ENCODE measurements at places on chromosomes 6 and 20.

- peak; percentile 62 for DNase-seq
Observed at GRCh38 chr6:109304284-109305015, 77.8 kb downstream of the CD164 start.

DNA sequence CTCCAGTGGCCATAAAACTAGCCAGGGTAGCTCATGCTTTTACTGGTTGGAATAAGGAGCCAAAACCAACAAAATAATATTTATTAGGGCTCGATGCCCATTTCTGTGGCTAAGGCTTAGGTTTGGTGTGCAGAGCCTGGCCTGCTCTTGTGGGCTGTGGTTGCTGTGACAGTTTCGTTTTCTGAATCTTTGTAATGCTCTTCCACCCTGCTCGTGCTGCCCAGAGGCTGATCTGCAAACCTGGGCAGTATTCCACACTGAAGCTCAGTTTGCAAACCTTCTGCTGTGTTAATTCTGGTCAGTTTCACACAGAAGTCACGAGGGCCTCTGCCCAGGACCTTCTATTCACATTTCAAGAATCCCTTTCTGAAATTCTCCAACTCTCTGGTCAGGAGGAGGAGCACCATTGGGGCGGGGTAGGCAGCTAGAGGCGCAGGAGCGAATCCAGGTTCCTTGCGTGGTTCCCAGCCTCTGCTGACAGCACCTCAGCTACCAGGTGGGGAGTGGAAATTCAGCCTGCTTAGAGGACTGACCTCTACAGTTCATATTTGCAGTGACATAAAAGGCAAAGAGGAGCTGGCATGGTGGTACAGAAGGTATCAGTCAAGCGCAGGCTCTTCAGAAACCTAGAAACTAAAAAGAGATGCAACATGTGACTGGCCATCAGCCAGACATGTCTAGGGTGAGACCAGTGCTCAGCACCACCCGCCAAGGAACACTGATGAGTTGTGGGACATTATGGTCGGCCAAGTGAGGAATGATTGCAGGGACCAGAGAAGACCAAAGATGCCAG lies 14.3 kb upstream of the C20orf144 start:
- no peak for DNase-seq

GRCh38 chr20:37406010-37406998 lies 60.4 kb downstream of the SRC start:
- no peak for DNase-seq

DNA sequence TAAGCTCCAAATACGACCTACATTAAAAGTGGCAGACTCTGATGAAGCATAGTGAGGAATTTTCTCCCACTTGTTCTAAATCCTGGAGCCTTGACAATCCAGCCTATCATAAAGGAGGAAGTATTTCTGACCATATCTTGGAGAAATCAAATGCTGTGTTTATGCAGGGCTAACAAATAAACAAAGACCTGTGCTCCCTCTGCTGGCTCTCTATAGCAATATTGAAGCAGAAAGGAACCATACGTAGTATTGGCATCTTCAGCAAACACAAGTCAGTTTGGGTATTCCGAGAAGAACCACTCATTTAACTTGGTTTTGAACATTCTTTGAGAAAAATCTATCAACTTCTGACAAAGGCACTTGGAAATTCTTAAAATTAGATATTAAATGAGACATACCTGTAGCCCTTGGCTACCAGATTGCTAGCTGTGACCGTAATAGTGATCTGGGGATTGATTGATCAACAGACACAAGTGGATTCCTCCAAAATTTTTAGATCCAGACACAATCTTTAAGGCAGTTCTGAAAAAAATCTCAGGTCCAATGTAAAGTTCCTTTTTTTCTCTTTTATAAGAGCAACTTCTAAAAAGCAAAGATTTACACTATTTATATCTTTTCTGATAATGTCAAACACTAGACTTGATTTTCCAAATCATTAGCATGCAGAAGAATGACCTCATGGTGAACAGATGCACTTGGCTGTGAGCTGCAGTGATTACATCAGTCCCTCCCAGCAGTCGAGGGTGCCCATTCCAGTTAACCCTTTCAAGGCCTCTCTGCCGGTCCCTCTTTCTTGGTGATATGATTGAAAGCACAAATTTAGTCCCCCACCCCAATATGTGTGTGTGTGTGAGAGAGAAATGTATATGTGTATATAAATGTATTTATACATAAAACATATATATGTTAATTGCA lies 40.2 kb downstream of the INSM1 start:
- peak; percentile 58 for DNase-seq

GRCh38 chr20:418858-419365 lies 10.8 kb downstream of the RBCK1 start:
- no peak for DNase-seq

DNA sequence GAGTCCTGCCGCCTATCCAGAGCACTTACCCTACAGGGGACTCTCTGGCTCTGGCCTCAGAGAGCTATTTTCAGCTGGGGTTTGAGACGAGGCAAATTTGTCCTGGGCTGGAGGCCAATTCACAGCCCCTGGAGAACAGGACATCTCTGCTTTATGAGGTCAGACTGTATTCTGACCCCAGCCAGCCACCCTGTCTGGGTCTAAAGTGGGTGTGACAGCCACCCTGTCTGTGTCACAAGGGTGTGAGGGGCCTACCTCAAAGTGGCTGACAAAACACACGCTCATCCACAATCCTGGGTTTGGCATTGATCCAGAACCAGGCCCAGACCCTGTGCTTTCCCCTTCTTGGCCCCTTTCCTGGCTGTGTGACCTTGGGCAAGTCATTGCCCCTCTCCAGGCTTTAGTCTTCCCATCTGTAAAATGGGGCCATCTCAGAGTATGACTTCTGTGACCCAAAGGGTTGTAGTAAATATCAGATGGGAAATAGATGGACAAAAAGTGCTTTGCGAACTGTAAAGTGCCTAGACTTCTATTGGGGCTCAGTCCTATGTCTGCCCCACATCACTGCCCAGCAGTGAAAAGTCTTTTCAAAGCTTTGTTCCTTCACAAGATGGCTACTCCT lies 44.1 kb upstream of the TGM2 start:
- no peak for DNase-seq

GRCh38 chr6:116682334-116682712 lies 1.3 kb downstream of the KPNA5 start:
- peak; percentile 8 for DNase-seq

DNA sequence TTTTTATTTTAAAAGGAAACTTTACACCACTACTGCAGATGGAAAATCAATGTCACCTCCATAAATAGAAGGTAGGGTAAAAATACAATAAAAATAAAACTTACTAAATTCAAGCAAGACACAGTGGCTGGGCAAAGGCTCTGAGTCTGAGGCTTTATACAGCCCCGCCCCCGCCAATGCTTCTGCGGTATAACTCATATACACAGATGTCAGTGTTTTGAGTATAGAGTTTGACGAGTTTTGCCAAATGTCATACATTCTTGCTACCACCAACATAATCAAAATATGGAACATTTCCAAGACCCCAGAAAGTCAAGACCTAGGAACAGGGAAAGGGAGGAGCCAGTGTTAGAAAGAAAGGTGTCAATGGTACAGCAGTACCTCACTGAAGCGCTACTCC lies 12.8 kb downstream of the NFATC2 start:
- no peak for DNase-seq

- DNase-seq: no peak
Observed at GRCh38 chr20:49668181-49668877, 45.3 kb downstream of the B4GALT5 start.

DNA sequence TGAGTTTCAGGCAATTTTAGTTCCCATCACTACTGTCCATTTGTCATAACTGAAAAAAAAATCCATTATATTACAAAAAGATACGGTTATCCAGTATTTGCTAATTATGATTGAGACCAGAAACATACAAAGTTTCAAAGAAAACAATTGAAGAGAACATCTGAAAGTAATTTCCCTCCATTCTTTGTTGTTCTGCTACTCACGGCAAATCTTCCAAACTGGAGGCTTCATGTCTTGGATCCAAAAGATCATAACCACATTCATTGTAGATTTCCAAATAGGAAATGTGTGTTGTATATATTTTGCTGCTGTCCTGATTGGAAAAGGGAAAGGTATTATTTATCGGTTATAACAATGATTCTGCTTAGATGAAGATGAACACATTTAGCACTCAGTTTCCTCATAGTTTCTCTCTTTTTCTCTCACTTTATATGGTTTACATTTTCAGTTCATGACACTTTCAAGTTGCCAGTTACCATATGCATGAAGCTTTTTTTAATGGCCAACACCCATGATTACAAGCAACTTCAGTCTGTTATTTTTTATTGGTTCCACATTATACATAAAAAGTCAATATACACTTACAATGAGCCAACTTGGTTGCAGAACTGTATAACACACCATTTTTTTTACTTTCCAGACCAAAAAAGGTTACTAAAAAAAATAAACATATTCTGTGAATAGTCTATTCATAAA lies 90.4 kb downstream of the KIF6 start:
- DNase-seq: no peak

- peak; percentile 7 for DNase-seq
Observed at GRCh38 chr20:60921022-60921622, 330.9 kb upstream of the CDH4 start.

- DNase-seq: no peak
Observed at GRCh38 chr6:120302041-120302440, 952.5 kb upstream of the MAN1A1 start.

GRCh38 chr6:31170600-31170881 lies at the start of gene POU5F1:
Gene POU5F1 (minus strand): TSS chr6:31170682. CDS start chr6:31170620, 62 bp downstream.
- peak; percentile 68 for DNase-seq

DNA sequence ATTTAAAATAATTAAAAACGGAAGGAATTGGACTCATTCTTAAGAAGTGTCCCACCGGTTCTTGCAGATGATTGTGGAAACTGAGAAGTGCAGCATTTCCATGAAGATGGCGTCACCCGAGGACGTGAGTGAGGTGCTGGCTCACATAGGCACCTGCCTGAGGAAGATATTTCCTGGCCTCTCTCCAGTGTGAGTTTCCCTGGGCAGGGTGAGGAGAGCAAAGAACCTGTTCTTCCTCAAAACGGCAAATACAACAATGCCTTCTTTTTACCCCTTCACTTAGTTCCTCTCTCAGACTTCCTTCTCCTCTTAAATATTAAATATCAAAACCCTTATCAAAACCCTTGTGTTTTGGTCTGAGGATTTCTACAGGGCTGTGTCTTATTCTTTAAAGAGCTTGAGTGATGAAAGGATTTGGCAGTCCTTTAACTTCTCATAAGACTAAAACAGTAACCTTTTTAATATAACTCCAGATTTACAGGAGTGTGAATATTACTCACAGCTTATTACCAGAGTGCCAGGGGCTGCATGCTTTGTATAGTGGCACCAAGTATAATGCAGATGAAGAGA lies 156.3 kb downstream of the CARMIL1 start:
- DNase-seq: no peak

GRCh38 chr6:18412644-18413043 lies 25.5 kb downstream of the RNF144B start:
- DNase-seq: no peak

DNA sequence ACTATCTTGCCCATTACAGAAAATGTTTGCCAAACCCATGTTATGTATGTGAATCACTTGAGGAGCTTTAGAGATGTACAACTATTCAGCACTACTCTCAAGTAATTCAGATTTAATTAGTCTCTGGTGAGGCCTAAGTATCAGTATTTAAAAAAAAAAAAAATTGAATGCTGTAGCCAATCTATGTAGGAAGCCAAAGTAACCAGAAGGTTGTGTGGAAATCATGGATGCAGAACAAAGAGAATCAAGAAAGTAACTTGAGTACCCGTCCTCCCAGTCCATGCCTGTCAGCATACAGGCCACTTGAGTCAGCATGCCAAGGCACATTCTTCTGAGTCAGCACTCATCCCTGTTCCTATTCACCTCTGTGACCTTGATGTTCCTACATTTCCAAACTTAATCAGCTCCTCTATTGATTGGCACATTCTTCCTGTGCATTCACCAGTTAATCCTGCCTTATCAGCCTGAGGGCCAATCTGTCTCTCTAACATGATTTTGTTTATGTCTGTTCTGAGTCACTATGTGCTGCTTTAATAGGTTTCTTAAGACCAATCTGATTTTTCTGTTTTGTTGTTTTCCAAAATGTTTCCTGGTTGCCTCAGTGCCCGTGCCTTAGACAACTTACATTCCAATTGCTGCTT lies 165.6 kb downstream of the KCNQ5 start:
- DNase-seq: peak; percentile 84

- no peak for DNase-seq
Observed at GRCh38 chr6:111681860-111682259, 76.2 kb upstream of the TRAF3IP2 start.

DNA sequence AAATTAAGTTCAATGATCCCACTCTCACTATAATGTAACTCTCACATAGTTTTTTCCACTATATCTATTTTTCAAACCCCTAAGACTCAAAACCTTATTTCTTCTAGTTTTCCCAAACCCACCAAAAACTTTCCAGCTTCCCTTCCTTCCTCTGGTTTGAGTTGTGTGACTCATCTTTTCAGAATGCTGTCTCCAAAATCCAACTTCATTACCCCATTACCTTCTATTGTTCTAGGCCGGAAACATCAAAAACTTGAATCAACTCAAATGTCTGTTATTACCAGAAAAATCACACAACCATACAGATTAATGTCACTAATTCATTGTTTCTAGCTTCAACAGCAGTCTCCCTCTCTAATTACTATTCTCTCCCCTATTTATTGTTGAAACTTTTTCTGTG lies 1090.3 kb downstream of the HACE1 start:
- peak; percentile 40 for DNase-seq

- no peak for DNase-seq
Observed at GRCh38 chr20:42524058-42524457, 665.6 kb downstream of the PTPRT start.

DNA sequence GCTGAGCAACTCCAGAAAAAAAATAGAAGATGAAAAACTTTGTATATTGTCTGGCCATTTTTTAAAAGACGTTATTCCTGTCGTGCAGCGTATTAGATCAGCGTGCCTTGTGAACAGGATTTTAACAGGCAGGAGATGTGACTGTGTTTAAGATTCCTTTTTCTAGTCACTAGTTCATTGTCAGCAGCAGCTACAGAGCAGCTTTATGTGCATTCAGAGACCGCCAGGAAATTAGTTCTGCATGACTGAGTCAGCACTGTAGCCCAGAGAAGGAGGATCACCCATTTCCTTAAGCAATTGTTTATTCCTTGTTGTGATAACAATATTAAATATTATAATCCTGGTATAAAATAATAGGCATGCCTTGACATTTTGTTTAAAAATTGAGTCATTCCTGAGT lies 75.4 kb upstream of the ADGRB3 start:
- DNase-seq: peak; percentile 56

GRCh38 chr6:157674061-157674460 lies 149.0 kb upstream of the SNX9 start:
- no peak for DNase-seq

DNA sequence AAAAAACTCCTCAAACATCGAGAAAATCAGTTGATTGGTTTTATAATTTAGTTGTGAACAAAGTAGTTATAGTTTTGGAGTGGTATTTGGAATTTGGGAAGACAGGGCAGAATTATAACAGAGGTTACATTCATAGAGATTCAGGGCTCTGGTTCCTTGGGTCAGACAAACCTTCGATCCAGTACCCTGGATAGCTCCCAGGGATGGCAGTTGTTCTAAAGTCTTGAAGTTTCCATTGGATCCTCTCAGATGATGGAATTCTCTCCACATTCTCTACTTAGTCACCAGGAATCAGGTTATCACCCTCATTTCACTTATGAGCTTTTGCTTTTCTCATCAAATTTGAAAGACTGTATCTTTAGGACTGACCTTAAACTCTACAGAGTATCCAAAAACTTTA lies 285.1 kb downstream of the CENPW start:
- DNase-seq: peak; percentile 70

GRCh38 chr20:35893942-35894341 lies 60.4 kb downstream of the SCAND1 start:
- no peak for DNase-seq
